HT-29 (cell line): ENCODE measurements at places on chromosomes 2 and 18.
A peak's percentile ranks its signal among the peaks of the same experiment; 100 is the strongest.

GRCh38 chr2:147639891-147640290, 204.9 kb upstream of the ACVR2A start:
- DNase-seq, result no peak

DNA sequence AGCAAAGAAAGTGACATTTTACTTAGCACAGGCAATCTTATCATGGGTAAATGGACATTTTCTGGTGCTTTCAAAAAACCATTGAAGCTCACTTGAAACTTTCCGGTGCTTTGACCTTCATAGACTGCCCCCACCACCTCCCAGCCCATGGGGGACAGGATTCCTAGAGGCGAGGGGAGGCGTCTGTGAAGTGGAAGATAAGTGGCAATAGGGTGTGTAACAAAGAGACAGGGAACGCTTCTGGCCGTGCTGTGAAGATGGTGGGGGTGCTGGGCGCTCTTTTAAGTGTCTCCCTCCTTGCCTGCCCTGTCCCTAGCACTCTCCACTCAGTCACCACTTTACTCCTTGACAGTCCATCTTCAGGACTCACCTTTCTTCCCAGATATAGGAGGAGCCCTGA, 23.4 kb upstream of the GMPPA start:
- no peak for DNase-seq

DNA sequence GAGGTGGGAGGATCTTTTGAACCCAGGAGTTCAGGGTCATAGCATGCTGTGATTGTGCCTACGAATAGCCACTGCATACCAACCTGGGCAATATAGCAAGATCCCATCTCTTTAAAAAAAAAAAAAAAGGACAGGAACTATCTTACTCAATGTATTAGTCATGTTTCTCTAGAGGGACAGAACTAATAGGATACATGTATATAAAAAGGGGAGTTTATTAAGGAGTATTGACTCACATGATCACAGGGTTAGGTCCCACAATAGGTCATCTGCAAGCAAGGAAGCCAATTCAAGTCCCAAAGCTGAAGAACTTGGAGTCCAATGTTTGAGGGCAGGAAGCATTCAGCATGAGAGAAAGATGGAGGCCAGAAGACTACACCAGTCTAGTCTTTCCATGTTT, 18.8 kb upstream of the CASP10 start:
- DNase-seq, result no peak

DNA sequence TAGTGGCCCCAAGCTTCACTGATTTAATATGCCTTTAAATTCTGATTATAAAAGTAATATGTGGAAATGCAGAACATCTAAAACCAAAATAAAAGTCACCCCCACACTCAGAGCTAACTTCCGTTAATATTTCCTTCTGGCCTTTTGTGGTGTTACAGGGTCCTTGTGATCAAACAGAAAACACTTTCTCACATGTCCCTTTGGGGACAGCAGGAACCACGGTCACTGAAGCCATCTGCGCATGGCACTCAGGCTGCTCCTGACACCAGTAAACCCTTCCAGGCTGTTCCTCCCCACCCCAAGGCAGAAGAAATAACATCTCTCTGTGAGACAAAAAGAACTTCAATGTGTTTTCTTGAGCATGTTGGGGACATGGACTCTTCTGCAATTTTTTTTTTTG, 25.1 kb upstream of the GPR17 start:
- no peak for DNase-seq

GRCh38 chr18:62637807-62638687, 77.3 kb upstream of the PHLPP1 start:
- no peak for DNase-seq

DNA sequence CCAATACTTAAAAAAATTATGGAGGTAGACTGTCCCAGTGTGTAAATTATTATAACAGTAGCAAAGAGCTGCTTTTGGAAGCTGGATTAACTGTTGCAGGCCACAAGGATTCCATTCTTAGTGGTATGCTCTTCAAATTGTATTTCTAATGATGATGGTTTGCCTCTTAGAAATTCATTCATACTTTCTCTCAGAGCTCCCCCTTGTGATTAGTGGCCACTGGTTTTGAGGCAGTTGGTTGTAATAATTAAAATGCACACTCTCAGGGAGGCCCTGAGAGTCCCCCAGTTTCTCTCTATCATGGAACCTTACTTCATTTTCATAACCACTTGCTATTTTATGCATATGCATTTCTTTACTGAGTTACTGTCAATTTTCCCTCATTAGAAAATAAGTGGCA, 122.5 kb downstream of the PLA2R1 start:
- DNase-seq, result peak; percentile 45

DNA sequence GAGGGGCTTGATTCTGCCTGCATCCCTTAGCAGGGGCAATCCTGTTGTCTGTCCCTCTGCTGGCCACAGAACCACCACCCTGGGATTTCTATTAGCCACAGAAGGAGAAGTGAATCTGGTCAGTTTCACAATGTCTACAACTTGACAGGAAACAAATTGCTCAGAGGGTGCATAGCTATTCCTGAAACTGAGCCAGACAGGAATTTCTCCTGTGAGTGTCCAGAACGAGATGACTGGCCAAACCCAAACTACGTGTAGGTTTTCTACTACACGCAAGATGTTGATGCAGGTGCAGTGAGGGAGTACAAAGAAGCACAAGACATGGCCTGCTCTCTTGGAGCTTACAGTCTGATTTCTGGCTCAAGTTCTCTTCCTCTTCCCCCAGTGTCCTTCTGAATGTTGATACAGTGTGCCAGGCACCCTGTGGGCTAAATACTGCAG, 201.9 kb downstream of the CLIP4 start:
- no peak for DNase-seq

GRCh38 chr2:199660167-199660566, 190.8 kb downstream of the FTCDNL1 start:
- DNase-seq, result no peak

- peak; percentile 9 for DNase-seq
These were observed 25.6 kb downstream of the ZNF407 start for GRCh38 chr18:74623047-74623816.

DNA sequence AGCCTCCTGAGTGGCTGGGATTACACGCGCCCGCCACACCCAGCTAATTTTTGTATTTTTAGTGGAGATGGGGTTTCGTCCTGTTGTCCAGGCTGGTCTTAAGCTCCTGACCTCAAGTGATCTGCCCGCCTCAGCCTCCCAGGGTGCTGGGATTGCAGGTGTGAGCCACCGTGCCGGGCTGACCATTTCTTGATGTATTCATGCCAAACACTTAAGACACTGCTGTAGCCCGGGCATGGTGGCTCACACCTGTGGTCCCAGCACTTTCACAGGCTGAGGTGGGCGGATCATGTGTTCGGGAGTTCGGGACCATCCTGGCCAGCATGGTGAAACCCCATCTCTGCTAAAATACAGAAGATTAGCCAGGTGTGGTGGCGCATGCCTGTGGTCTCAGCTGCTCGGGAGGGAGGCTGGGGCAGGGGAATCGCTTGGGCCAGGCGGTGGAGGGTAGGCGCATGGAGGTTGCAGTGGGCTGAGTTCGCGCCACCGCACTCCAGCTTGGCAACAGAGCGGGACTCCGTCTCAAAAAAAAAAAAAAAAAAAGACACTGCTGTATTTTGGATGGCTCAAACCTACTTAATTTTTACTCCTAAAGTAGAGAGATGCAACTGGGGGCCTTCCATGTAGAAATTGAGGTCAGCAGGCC, 140.8 kb downstream of the NUP35 start:
- DNase-seq, result no peak

DNA sequence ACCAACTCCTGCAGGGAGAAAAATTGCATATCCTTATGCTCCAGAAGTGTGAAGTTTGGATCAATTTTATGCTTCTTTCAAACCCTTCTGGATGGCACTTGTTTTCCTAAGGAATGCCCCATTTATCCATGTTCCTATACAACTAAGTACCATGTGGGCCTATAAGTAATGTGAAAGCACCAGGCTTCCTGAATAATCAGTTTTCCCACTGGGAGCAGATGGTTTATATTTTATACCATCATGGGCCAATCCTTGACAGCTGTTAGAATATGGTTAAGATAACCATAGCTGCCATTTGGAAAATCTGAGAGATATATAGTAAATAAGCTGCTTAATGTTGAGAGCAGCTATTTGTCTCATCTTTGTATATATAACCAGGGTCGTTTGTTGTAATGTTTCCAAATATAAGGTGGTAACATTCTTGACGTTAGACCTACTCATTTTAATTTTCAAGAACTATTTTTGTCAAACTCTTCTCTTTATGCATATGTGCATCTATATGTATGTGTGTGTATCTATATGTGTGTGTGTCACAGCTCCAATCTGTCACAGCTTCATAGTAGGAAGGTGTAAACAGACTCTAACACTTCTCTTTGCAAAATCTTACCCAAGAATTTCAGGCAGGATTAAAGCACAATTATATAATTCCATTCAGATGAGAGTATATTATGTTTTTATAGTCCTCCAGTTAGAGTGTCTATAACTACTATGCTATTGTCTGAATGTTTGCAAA, 458.7 kb upstream of the GCFC2 start:
- no peak for DNase-seq

DNA sequence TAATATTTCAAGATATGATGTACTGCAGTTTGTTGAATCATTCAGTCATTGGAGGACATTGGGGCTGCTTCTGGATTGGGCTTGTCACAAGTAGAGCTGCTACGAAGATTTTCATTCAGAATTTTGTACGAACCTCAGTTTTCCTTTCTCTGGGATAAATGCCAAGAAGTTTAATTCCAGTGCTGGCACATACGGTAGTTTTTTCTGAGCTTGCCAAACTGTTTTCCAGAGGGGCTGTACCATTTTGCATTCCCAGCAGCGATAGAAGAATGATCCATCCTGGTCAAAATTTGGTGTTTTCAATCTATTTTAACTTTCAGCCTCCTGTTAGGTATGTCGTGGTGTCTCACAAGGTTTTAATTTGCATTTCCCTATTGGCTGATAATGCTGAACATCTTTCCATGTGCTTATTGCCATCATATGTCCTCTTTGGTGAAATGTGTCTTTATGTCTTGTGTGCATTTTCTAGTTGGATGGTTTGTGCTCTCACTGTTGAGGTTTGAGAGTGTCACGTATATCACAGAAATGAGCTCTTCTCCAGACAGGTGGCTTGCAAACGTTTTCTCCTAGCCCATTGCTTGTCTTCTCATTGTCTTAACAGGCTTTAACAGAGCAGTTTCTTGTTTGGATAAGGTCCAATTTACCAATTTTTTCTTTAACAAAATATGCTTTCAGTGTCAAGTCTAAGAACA, 612.6 kb downstream of the GALR1 start:
- DNase-seq, result no peak

DNA sequence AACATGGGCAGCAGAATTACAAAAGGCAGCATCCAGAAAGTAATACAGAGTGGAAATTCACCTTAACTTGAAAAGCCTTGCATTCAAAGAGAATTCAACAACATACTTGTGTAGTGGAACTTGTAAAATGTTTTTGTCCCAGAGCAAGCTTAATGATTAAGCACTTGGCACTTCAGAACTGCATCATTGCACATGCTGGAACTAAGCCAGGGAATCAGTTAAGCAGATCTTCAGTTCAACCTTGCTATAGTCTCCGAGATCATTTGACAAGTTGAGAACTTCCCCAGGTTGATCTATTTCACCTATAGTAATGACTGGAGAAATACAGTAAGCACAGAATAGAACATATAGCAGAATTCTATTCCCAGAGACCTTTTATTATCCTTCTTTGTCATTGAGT, 1337.2 kb upstream of the NXPH2 start:
- DNase-seq, result no peak

GRCh38 chr2:74504591-74504990, 2.9 kb downstream of the PCGF1 start:
- DNase-seq, result no peak

- no peak for DNase-seq
These were observed at the start of gene GREB1 for GRCh38 chr2:11533278-11534070. Gene GREB1 (plus strand): TSS chr2:11534045. CDS start chr2:11556615, 22,570 bp downstream.

GRCh38 chr2:37274359-37274965, 43.0 kb downstream of the NDUFAF7 start:
- no peak for DNase-seq

DNA sequence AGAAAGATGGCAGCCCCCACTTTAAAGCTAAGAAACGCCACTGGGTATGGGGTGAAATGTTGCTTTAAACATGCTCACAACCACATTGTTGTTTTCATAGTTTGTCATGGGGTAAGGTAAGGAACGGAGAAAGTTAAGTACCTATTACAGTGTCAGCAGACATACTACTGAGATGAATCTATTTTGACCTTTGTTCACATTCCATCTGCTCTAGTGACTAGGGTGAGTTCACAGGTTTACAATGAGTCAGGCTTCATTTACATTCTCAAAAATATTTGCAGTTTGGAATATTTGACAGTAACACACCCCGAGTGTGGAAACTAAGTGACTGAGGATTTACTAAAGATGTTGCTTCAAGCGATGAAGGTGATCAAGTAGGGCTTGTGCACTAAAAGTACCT, 428.7 kb upstream of the ACVR2A start:
- DNase-seq, result peak; percentile 57

GRCh38 chr2:43221124-43221762, 5.2 kb downstream of the ZFP36L2 start:
- DNase-seq, result no peak

GRCh38 chr2:39851251-39851650, 72.2 kb upstream of the THUMPD2 start:
- DNase-seq, result no peak

GRCh38 chr2:65574993-65575392, 142.6 kb upstream of the SPRED2 start:
- no peak for DNase-seq
